T-helper 17 cell (primary cell): ENCODE measurements at places on chromosomes 1 and 21. TPM values are rescaled to one million over a fixed set of nuclear protein-coding genes. Genes with fewer than 3 reads are reported as not detected.

Gene IVL
- total RNA-seq = not detected

Gene SYCP1
- not detected for total RNA-seq

Gene ORC1
- 2.0 TPM for total RNA-seq

Gene TP73
- total RNA-seq = not detected

Gene NBPF6
- total RNA-seq = 0.20 TPM

Gene NPHS2
- not detected for total RNA-seq

Gene RXFP4
- total RNA-seq = not detected

Gene PTGFRN
- 1.3 TPM for total RNA-seq

Gene GRIK1
- total RNA-seq = not detected

Gene LGR6
- 0.25 TPM for total RNA-seq

Gene PLEKHA6
- total RNA-seq = 0.50 TPM

Gene FAM167B
- total RNA-seq = 0.72 TPM

Gene CFAP74
- total RNA-seq = not detected

Gene RAB7B
- 0.18 TPM for total RNA-seq

Gene LHX8
- total RNA-seq = not detected
